ENCODE measurements at places on chromosomes 1 and 21.

DNA sequence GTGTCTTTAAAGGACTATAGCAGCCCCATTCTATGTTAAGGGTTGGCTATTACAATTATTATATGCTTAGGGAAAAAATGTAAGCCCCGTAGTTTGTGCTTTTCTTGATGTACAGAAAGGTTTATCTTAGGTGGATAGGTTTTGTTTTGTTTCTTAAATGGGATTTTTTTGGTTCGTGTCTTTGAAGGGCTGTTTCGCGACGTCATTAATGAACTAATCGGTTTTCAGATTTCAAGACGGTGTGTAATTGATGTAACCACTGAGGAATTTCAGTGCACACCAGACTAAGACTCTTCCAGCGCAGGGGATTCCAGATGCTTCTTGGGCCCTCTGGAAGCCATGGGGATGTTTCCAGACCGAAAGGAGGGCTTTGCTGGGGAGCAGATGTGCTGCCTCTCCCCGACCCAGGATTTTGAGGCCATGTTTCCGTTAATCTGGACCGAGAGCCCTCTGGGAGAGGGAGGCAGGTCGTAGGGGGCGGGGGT is 4.8 kb upstream of the SIM2 start:
- DNase-seq, result no peak

DNA sequence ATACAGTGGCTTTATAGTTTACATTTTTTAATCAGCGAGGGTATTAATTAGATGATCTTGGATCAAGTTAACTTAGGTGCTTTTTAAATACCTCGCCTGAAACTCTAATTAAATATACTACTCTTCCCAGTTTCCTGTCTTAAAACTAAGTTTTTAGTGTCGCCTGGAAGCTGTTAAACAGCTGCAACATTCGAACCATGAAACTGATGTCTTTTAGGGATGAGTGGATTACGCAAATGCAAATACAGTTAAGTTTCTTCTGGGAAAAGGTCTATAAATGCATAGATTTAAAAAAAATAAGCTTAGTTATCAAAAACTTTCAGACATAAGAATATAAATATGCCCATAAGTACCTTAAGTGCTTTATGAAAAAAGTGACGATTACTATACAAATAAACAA is 228.3 kb downstream of the PTPRC start:
- DNase-seq, result no peak

DNA sequence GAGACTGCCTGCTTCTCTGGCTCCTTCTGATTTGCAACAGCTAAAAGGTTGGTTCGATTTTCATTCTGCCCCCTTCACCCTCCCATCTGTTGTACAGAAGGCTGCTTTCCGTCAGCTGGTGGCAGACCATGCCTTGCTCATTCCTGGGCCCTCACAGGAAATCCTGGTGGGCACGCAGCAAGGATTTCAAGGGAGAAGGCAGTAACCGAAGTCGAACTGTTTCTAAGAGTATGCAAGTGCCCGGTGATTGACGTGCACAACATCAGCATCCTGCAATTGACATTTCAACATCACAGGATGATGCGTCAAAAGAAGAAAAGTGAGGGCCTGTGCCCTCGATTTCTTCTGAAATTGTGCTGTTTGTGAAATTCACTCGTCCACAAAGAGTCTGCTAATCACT is 83.8 kb downstream of the PLPP3 start:
- DNase-seq, result no peak

DNA sequence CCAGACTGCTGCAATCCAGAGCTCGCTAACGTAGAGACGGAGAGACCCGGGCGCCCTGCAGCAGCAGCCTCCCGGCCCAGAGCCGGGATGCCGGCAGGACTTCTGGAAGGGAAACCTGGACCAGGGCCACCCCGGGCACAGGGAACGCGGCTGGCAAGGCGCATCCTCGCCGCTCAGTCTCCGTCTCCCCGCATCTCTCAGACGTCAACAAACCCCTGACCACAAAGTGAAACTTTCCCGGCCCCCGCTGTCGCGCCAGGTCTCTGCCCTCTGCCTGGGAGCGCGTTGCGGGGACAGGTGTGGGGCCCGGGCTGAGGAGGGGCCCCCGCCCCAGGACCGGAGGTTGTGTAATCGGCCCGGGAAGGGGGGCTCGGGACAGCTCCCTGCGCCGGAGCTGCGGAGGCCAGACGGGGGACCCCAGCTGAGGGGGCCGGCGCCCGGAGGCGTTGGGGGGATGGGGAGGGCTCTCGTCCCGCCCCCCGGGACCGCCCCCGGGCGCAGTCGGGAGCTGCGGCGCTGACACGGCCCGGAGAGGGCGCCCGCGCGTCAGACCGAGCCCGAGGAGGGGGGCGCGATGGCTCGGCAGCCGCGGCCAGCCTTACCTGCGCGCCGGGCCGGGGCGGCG is 116.6 kb upstream of the HIVEP3 start:
- peak; percentile 29 for DNase-seq

- no peak for DNase-seq
These were observed 6.3 kb downstream of the VANGL1 start for GRCh38 chr1:115647919-115648650.

DNA sequence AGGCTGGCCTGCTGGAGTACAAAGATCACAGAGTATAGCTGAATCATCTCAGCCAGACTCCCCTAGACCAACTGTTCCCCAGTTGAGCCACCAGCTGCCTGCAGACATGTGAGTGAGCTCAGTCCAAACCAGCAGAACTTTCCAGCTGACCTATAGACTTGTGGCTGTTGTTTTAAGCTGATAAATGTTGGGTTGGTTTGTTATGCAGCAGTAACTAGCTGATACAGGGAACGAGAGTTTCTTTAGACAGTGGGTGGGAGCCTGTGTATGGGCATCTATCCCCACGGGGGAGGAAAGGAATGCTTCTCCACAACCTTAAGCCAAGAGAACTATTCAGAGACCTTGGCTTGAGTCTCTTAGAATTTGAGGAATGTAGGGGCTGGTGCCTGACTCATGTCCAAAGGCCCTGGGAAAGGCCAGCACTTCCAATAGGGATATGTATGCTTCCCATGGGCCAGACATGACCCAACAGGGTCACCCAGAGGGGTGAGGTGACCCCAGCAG is 30.1 kb downstream of the SLC1A7 start:
- DNase-seq, result no peak

- no peak for DNase-seq
These were observed 88.5 kb downstream of the PTPRU start for GRCh38 chr1:29324771-29325351.

DNA sequence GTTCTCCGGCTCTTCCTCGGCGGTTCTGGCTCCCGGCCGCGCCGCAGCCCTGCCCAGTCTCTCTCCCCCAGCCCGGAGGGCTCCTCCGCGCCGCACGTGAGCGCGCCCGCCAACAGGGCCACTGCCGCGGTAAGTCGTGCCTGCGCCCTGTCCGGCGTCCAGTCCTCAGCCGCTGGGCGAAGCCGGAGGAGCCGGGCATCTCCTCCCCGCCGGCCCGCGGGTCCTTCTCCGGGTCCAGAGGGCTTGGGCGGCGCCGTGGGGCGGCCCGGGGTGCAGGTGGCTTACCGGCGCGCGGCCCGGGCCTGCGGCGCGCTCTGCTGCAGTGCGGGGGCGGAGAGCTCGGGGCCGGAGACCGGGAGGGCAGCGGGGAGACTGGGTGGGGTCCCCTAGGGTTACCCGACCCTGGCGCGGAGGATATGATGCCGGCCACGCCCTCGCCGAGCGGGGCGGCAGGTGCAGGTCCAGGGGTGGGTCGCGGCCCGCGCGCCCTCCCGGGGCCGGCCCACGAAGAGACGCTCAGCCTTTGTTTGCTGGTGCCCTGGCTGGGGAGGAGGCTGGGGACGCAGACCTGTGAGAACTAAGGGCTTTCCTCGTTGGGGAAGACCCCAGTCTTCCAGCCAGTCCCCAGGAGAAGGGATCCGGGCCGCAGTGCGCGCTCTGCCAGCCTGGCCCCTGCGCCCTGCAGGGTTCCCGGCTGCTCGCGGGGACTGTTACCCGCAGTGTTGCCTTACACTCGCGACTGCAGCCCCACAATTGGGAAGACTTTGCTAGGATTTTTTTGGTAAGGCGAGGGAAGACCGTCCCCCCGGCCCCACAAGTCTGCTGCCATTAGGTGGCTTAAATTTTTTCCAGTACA is at the start of gene DOP1B:
DOP1B (plus strand) TSS at position 10 of the 856 bp plus-strand sequence. CDS start 7,910 bp downstream, outside the sequence.
- DNase-seq, result no peak

DNA sequence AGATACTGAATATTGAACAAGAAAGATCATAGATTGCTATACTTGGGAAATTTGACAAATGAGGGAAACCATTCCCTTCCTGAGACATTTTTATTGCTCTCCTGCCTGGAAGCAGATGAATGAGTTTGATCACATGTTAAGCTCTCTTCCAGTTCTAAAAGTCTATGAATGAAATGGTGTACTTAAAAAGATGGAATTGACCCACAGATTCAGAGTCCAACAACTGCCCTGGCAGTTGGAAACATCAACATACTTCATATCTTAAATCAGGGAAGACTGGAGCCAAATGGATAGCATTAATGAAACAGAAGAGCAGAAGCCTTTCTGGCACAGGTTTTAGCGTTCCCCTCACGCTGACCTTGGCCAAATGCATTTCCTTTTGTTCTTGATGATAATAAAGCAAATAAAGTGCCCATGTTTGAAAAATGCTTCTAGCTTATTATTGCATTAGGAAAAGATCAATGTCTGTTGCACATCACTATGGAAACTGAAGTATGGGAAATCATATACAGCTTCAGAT is 142.6 kb downstream of the ESRRG start:
- DNase-seq, result no peak

DNA sequence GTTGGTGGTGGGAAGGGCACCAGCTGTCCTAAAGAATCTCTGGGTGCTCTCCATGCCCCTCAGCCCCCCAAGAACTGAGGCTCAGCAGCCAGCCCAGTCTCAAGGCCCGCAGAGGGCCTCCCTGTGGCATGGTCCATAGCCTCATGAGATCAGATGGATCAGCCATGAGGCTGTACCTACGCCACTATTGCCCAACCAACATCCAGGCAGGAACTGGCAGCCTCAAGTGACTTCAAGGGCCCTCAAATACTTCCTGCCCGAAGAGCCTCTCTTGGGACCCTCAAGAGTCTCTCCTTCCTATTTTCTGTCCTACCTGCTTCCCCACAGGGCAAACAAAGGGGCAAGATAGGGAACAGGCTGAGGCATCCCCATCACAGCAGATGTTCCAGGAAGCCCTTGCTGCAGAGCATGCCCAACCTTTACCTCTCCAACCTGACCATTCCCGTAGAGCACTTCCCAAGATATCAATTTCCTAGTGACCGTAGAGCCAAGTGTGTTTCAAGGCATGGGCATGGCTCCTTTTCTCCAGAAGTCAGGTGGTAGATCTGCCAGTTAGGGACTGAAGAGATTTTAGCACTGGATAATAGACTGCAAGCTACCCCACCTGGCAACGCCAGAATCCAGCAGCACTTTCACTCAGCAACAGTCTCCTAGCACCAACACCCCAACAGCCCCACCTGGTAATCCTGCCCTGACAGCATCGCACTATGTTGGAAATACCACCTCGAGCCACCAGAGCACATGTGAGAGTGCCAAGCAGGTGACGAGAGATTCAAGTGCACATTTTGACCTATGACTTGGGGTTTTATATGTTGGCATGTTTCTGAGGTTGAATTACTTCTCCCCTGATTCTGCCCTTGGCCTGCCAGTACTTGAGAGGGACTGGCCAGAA is 13.7 kb upstream of the MFSD2A start:
- no peak for DNase-seq

DNA sequence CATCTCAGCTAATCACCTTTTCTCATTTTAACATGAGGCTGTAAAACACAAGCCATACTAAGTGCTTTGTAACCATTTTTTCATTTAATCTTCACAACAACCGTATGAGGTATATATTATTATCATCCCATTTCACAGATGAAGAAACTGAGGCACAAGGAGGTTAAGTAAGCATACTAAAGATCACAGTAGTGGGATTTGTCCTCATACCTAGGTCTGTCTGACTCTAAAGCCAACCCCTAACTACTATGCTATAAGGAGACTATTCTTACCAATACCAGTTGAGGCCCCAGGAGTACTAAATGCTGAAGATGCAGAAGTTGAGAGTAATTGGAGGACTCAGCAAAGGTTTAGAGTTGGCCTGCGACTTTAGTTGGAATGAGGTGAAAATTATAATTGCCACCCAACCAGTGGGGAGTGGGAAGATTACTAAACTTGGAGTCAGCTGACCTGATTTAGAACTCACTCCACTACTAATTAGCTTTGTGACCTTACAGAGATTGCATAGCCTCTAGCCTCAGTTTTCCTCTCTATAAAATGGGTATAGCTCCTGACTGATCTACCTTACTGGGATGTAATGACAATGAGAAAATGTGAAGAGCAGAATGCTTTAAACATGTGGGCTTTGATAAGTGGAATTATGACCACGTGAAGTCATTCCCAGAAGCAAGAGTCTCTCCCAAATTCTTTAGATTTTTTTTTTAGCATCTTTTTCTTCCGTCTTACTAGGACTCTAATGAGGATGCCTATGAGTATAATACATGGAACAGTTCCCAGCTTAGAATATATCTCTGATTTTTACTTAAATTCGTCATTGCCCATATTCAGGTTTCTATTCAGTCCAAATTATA is 85.8 kb upstream of the IPO9 start:
- DNase-seq, result no peak

GRCh38 chr21:29349702-29350101 is 51.0 kb downstream of the BACH1 start:
- no peak for DNase-seq

- DNase-seq, result no peak
These were observed 139.8 kb downstream of the KAZN start for GRCh38 chr1:14738235-14738634.

DNA sequence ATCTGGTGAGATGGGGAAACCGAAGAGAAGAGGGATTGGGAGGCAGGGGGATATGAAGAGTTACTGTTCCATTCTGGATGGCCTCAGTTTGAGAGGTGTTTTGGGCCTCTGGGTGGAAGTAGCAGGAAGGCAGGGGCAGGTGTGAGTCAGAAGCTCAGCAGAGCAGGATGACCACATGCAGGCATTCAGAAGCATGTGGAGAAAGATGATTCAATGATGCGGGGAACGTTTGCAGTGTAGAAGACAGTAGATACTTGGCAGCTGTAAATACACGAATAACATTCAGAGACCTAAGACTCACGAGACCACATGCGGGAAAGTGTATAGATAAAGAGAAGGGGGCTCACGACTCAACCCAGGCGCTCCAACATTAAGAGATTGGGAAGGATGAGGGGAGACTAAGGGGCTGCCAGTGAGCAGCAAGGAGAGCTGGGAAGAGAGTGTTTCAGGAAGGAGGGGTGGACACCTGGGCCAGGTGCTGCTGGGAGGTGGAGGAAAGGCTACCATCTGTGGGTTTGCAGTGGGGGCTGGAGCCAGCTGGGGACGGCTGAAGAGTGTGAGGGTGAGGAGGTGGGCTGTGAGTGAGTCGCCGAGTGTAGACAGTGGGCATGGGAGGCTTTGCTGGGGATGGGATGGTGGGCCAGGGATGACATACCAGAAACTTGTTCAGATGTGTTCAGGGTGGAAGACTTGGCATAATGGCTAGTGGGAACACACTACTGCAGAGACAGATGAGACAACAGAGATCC is 5.8 kb upstream of the EPS8L3 start:
- DNase-seq, result no peak

GRCh38 chr1:59367301-59368007 is 70.6 kb downstream of the FGGY start:
- no peak for DNase-seq

- DNase-seq, result no peak
These were observed 49.7 kb upstream of the B3GALT5 start for GRCh38 chr21:39562791-39563770.

All from stimulated activated CD8-positive, alpha-beta memory T cell treated with anti-CD3 and anti-CD28 coated beads, Interleukin-7, amount 100 ng/mL, for 4 hours (primary cell).